CD4-positive, alpha-beta T cell (primary cell): ENCODE measurements at places on chromosomes 7 and 10.

DNA sequence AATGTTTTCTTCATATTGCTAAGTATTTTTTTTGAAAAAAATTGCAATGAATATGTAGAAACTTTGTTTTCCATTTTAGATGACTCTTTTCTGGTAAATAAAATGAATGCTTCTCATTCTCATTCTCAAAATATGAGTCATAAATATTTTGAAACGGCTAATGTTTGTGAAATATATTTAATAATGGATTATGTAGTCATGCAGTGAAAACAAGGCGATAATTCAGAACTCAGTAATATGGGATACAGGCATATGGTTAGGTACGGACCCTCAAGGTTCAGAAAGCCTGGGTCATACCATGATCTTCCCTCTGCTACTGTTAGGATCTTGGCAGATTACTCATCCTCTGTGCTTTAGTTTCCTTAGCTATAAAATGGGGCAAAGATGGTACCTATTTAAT, 46.2 kb upstream of the SLC39A12 start:
- H3K36me3 ChIP-seq = no peaks in the 10 kb centered on the region
- DNase-seq = no peak
- H3K4me1 ChIP-seq = no peaks in the 10 kb centered on the region
- H3K27ac ChIP-seq = no peak overlapping the region
- no peaks in the 10 kb centered on the region for H3K27me3 ChIP-seq

- no peak for DNase-seq
- H3K27ac ChIP-seq = peak overlapping the region; percentile 53
- H3K27me3 ChIP-seq = no peaks in the 10 kb centered on the region
- no peaks in the 10 kb centered on the region for H3K36me3 ChIP-seq
These were observed 234.7 kb upstream of the CACNA2D1 start for GRCh38 chr7:82678259-82678658.

DNA sequence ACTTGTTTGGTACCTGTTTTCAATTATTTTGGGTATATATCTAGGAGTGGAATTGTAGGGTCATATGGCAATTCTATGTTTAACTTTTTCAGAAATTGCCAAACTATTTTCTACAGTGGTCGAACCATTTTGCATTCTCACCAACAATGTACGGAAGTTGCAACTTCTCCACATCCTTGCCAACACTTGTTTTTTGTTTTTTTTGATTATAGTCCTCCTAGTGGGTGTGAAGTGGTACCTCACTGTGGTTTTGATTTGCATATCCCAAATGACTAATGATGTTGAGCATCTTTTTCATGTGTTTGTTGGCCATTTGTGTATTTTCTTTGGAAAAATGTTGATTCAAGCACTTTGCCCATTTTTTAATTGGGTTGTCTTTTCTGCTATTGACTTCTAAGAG, 122.1 kb downstream of the RPS24 start:
- H3K4me1 ChIP-seq = no peaks in the 10 kb centered on the region
- peak; percentile 10 for DNase-seq
- no peak overlapping the region for H3K4me3 ChIP-seq
- H3K36me3 ChIP-seq = no peaks in the 10 kb centered on the region
- H3K27me3 ChIP-seq = no peaks in the 10 kb centered on the region

DNA sequence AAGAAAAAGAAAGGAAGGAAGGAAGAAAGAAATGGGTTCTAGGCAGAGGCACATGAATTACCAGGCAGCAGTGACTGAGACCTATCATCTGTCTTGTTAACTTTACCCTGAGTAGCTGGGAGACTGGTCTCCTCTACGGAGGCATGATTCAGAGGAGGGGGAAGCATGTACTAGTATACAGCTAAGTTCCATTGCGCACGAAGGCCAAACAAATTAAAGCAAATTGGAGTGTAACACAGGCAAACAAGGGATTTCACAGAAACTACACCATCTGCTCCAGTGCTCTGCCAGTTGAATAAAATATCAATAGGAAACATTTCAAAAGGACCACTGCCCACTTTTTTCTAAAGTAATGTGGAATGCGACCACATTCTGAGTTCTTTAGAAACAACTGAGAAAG, 65.9 kb upstream of the RSU1 start:
- no peaks in the 10 kb centered on the region for H3K36me3 ChIP-seq
- H3K4me3 ChIP-seq = no peak overlapping the region
- no peak for DNase-seq
- no peaks in the 10 kb centered on the region for H3K27me3 ChIP-seq
- no peak overlapping the region for H3K27ac ChIP-seq

DNA sequence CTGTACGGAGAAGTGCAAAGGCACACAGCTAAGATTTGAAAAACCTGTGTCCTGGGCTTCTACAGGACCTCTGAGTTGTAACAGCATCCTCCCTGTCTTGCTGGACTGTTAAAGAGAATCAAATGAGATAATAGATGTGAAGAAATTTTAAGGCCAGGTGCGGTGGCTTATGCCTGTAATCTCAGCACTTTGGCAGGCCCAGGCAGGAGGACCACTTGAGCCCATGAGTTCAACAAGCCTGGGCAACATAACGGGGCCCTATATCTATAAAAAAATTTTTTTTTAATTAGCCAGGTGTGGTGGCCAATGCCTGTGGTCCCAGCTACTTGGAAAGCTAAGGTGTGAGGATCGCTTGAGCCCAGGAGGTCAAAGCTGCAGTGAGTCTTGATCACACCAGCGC, 2.9 kb upstream of the ARHGAP21 start:
- no peak for DNase-seq
- peaks cover 14% of the 10 kb centered on the region for H3K4me1 ChIP-seq
- no peak overlapping the region for H3K27ac ChIP-seq
- no peaks in the 10 kb centered on the region for H3K36me3 ChIP-seq

- DNase-seq = no peak
- H3K27me3 ChIP-seq = peaks cover 6% of the 10 kb centered on the region
- H3K4me1 ChIP-seq = no peaks in the 10 kb centered on the region
- H3K36me3 ChIP-seq = no peaks in the 10 kb centered on the region
- H3K4me3 ChIP-seq = no peak overlapping the region
These were observed 86.6 kb upstream of the MACROH2A2 start for GRCh38 chr10:69965919-69966662.

DNA sequence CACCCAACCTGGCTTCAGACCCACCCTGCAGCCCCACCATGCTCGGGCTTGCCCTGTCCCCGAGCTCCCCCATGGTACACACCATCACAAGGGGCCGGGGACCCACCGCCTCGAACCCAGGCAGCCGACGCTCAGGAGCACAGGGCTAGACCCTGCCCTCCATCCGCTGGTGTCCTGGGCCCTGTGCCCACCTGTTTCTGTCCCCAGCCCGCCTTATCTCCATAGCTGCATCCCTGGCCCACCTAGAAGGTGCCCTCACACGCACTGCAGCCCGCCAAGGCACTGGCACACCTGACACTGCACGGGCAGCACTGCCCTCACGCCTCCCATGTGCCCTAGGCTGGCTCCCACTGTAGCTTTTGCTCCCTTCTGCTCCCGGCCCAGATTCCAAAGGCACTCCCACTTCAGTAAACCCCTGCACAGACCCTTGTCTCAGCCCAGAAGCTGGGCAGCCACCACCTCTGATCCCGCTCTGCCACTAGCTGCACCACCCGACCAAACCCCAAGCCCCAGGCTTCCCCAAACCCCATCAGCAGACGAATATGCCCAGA, 17.1 kb downstream of the YKT6 start:
- H3K4me1 ChIP-seq = no peaks in the 10 kb centered on the region
- no peak for DNase-seq
- no peaks in the 10 kb centered on the region for H3K27me3 ChIP-seq
- H3K36me3 ChIP-seq = peaks cover 8% of the 10 kb centered on the region
- no peak overlapping the region for H3K27ac ChIP-seq

DNA sequence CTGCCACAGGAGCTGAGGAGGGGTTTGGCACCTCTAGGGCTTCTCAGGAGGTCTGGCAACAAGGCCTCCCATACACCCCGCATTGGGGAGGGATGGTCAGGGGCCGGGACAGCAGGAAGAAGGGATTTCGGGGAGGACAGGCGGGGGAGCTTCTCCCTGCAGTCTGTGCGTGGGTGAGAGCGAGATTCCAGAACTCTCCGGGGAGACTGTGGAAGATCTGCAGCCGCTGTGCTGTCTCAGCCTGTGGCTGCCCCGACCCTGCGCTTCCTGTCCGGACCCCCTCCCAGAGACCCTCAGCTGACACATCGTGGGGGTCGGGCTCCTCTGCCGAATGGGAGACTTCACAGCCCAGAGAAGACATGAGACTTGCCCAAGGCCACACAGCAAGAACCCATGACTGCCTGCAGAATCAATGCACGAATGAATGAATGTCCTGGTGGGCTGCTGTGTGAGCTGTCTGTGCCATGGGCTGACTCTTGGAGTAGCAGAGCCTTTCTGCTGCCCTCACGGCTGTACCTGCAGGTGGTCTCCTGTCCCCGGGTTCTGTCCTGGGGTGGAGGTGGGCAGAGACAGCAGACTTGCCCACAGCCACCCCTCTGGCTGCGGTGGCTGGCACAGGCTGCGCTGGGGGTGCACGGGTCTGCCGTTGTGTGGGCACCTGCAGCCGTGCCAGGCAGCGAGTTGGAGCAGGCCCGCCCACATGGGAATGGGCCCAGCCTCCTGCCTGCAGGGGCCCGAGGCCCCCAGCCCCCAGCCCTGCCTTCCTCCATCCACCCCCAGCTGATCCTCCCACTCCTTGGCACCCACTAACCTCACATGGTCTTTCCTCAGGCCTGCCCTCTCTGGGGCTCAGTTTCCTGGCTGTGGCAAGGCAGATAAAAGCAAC, 16.3 kb upstream of the LFNG start:
- H3K4me3 ChIP-seq = no peak overlapping the region
- H3K4me1 ChIP-seq = peaks cover 22% of the 10 kb centered on the region
- DNase-seq = no peak
- no peaks in the 10 kb centered on the region for H3K36me3 ChIP-seq

- H3K27ac ChIP-seq = no peak overlapping the region
- H3K4me3 ChIP-seq = no peak overlapping the region
- H3K4me1 ChIP-seq = no peaks in the 10 kb centered on the region
- H3K36me3 ChIP-seq = no peaks in the 10 kb centered on the region
These were observed 56.0 kb downstream of the LGI1 start for GRCh38 chr10:93813507-93814465.

GRCh38 chr10:132113766-132114365, 48.1 kb downstream of the JAKMIP3 start:
- DNase-seq = peak; percentile 2
- H3K27me3 ChIP-seq = no peaks in the 10 kb centered on the region
- H3K4me3 ChIP-seq = no peak overlapping the region

GRCh38 chr10:102602272-102603045, 41.8 kb upstream of the TRIM8 start:
- DNase-seq = no peak
- no peaks in the 10 kb centered on the region for H3K4me1 ChIP-seq
- H3K4me3 ChIP-seq = no peak overlapping the region
- no peaks in the 10 kb centered on the region for H3K27me3 ChIP-seq
- peaks cover 62% of the 10 kb centered on the region for H3K36me3 ChIP-seq
